Activated effector memory CD4-positive, alpha-beta T cell treated with Interleukin-2 at 50 U/mL for 16 hours (primary cell): ENCODE measurements at places on chromosomes 2 and 18.
A peak's percentile ranks its signal among the peaks of the same experiment; 100 is the strongest.

GRCh38 chr2:12320027-12320734 is 396.6 kb upstream of the TRIB2 start:
- DNase-seq, result no peak

GRCh38 chr2:201197781-201198180 is 14.8 kb downstream of the CASP10 start:
- DNase-seq, result no peak

DNA sequence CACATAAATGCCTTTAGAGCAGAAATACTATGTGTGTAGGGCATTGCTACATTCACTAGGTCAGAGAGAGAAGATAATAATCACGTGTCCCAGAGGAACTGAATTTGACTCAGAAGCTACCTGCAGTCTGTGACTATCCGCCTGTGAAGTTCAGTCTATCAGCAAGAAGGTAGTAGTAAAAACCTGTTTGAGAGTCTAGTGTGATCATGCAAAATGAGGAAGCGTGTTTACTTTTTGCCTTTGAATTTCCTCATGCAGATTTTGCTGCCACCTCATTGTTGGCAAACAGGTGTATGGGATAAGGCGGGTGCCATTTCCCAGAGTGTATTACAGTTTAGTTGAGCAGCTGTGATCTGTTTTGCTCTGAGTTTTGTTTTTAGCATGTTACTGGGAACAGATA is 403.9 kb upstream of the FANCL start:
- no peak for DNase-seq

DNA sequence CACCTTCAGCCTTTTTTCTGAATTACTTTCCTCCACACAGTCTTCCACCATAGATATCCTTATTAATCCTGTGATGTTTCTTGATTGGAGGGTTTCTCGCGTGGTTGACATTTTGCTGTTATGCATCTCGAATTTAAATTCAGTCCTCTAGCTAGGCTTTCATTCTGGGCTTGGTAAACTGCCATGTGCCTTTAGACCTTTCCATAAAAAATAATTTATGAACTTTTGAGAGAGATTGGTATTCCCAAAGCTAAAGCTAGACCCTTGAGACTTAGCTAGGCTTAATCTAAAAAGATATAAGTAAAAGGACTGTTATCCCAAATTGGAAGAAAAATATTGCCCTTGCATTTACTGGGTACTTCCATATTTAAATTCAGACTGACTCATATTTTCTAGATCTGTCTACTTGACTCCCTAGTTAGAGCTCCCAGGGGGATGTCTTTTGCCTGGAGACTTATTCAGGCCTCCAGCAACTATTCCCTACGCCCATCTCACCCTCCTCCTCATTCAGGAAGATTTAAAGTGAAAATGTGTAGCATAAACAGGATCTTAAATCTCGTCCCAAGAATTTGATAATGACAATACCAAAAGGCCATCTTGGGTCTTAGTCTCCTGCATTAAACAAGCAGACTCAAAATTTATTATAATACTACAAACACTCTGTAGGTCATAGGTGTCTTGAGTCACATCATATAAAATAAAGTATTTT is 60.3 kb downstream of the KIAA2012 start:
- no peak for DNase-seq

- DNase-seq, result peak; percentile 56
Observed at GRCh38 chr2:42101206-42102023, 53.6 kb downstream of the PKDCC start.

DNA sequence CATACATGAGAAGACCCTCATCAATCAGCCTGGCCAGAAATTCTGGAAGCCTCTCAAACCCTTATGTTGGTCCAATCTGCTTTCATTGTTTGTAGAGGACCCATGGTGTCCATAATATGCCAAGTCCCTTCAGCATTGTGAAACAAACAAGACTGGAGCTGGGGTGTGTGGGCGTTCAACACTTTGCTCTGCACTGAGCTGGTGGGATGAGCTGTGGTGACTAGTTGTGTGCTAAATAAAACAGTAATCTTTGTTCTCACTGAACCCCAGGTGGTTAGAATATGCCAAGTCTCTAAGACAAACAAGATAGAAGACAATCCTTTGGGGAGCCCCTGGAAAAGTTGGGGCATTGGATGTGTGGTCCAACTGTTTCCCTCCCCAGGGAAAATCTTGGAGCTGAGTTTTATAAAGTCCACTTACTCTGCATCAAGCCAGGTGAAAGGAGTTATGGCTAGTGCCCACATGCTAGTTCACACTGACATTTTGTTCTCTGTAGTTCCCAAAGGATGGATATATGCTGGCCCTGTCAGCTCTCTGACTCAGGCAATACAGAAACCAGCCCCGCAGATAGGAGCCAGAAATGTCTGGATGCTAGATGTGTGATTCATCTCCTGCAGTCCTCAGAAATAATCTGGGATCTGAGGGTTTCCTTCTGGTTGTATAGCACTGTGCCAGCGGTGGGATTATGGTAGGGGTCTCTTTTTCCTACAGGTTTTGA is 260.2 kb downstream of the TMX3 start:
- DNase-seq, result no peak
